NCI-H146 (cell line): ENCODE measurements at places on chromosomes 2 and 18.

DNA sequence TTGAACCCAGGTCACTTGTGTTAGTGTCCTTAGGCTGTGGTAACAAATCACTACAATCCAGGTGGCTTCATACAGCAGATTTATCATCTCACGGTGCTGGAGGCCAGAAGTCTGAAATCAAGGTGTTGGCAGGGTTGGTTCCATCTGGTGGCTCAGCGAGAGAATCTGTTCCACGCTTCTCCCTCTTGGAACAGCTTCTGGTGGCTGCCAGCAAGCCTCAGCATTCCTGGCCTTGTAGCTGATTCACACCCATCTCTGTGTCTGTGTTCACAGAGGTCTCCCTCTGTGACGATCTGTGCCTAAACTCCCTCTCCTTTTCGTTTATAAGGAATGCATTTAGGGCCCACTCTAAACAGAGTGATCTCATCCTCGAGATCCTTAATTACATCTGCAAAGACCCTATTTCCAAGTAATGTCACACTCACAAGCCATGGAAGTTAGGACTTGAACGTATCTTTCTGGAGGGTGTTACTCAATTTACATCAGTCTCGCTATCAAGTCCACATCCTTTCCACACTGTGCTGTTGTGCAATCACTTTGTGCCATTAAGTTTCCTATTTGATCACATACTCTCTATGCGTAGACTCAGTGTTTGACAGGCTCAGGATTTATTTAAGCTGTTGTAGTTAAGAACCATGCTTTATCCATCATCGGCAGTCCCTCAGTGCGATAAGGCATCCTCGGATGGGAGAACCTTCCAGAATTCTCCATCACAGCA is 164.4 kb downstream of the SOCS6 start:
- DNase-seq: no peak

- DNase-seq: no peak
These were observed 410.2 kb upstream of the CHST9 start for GRCh38 chr18:27595113-27595838.

GRCh38 chr2:238869293-238870124 is 21.6 kb downstream of the TWIST2 start:
- no peak for DNase-seq

GRCh38 chr2:100125626-100126025 is 16.8 kb downstream of the AFF3 start:
- DNase-seq: peak; percentile 47

DNA sequence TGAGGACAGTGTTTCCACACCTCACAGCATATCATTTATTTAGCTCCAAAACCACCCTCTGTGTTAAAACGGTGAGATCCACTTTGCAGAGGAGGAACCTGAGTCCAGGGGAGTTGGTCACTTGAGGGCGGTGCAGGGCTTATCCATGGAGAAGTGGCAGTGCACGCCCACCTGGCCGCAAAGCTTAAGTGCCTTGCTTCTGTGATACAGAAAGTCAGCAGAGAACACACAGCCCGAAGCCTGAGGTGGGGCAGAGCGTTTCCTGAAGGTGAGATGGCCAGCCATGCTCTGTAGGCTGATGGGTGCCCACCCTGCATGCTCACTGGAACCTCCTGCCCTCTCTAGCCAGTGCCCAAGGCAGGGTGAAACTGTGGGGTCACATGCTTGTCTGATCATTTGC is 87.3 kb downstream of the SH3RF3 start:
- DNase-seq: no peak

DNA sequence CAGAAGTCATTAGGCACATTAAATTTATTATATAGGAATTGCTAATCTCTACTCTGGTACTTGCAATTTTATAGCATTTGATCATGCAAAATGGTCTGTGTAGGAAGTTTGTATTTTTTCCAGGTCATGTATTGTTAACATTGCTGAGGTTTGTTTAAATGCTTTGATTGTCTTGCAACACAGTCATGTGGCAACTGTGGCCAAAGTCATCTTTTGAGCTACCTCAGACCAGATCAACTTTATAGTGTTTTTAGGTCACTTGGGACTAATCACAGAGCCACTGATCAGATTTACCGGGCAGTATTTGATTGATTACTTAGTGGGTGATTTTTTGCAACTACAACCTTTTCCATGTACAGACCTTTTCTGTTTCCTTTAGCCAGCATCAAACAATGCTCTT is 3.7 kb downstream of the SERPINB5 start:
- no peak for DNase-seq

DNA sequence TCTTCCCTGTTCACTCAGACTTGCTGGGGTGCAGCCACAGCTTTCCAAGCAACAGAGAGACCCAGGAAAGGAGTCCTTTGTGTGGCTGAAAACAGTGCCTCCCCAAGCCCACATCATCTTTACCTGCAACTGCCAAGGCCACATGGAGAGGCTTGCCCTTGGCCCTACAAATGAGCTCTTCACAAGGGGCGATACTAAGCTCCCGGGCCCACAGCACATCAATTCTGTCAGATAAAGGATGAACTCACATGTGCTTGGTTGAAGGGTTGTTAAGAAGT is 42.3 kb upstream of the SH3RF3 start:
- no peak for DNase-seq

DNA sequence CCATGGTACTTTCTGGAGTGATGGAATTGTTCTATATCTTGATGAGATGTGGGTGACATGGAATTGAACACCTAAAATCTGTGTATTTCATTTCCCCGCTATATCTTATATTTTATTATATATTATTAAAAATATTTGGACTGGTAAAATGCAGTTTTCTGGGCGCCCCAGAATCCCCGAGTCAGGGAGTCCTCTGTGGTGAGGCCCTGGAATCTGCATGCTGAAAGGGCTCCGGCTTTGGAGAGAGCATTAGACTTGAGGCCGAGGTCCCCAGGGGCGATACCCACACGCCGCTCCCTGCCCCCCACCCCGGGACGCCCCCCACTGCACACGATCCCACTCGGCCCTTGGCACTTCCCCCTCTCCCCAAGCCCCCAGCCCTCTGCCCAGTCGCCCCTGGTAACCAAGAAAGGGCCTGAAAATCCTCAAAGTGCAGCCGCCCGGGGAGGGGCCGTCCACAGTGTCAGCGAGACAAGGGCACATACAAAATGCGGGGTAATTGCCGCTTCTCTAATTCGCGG is 126.0 kb downstream of the ZFP36L2 start:
- no peak for DNase-seq

GRCh38 chr18:74040459-74041332 is 106.9 kb downstream of the FBXO15 start:
- peak; percentile 60 for DNase-seq

- no peak for DNase-seq
These were observed 129.3 kb downstream of the LNPK start for GRCh38 chr2:175872721-175873120.

- DNase-seq: peak; percentile 56
These were observed 348.4 kb upstream of the RAB12 start for GRCh38 chr18:8260827-8261226.

DNA sequence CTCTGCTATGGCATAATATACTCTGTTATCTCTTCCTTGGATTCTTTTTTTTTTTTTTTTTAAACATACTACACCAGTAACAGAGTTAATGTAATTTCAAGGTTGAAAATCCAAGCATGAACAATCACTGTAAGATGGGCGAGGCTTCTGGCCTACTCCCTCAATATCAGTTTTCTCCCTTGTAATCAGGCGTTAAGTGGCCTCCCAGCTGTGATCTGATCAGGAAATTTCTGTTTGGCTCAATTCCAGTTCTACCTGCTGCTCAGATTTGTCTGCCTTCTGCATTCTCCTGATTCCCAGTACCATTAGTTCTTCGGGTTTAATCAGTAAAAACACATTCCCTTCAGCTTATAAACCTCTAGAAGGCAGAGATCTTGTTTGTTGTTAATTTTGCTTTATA is 18.6 kb downstream of the PRKD3 start:
- peak; percentile 72 for DNase-seq

DNA sequence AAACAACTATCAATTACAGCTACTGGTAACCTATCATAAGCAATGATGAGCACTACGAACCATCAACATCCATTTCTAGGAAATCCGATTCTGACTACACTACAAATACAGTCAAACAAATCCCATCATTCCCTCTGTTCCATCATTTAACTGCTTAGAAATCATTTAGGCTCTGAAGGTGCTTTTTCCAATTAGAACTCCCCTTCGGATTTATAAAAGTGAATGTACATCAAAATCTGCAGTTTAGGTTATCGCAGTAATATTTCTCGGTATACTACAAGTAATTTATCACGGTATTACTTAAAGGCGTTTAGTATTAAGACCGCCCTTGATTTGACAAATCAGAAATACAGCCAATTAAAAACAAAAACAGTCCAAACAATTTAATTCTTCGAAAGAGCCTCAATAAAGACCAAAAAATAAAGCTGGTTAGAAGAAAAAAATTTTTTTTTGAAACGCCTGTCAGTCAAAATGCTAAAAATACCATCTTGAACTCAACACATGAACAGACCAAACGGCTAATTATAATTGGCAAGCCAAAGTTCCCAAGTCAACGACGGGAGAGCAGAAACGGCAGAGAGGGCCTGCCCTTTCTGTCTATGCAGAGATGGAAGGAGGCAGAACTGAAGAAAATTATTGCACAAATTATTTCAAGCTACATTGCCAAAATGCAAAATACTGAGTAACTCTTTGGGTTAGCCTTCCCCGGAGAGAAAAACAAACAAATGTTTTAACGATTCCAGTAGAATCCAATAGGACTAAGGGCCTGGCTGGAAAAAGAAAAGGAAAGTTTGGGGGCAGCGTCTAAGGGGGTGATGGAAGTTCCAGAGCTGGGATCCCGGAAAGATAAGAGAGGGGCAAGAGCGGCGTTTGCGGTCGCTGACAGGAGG is 1.2 kb downstream of the VPS54 start:
- DNase-seq: peak; percentile 42

DNA sequence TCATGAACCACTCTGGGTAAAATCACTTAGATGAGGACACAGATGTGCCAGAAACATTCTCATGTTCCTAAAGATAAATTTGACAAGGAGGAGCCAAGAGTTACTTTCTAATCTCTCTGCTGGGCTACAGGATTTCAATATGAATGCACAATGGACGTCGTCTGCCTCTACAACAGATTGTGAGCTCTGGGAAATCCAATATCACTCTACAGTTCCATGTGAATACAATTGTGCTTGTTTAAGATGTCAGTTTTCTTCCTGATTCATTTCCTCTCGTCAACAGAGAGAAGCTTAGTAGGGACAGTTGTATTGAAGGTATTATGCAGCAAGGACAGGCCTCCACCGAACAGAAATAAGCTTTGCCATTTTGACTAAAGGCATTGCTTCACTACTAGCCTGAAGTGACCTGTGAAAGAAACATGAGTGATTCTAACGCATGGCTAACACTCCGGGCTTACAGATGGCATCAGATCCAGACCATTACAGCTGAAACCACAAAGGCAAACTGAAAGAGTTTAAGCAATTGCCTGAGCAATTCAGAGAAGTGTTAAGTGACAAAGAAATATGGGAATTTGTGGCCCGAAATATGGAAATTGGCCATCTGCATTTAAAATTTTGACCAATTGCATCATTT is 1591.5 kb downstream of the LRP1B start:
- DNase-seq: no peak

GRCh38 chr2:196287523-196287922 is 116.1 kb upstream of the STK17B start:
- no peak for DNase-seq

- DNase-seq: no peak
These were observed 21.3 kb upstream of the CD28 start for GRCh38 chr2:203685081-203685621.

GRCh38 chr18:76429262-76430126 is 65.5 kb downstream of the ZNF516 start:
- DNase-seq: no peak

- no peak for DNase-seq
These were observed 246.7 kb downstream of the DLGAP1 start for GRCh38 chr18:4208366-4208765.

GRCh38 chr18:47899107-47899840 is 31.2 kb downstream of the SMAD2 start:
- DNase-seq: peak; percentile 64

DNA sequence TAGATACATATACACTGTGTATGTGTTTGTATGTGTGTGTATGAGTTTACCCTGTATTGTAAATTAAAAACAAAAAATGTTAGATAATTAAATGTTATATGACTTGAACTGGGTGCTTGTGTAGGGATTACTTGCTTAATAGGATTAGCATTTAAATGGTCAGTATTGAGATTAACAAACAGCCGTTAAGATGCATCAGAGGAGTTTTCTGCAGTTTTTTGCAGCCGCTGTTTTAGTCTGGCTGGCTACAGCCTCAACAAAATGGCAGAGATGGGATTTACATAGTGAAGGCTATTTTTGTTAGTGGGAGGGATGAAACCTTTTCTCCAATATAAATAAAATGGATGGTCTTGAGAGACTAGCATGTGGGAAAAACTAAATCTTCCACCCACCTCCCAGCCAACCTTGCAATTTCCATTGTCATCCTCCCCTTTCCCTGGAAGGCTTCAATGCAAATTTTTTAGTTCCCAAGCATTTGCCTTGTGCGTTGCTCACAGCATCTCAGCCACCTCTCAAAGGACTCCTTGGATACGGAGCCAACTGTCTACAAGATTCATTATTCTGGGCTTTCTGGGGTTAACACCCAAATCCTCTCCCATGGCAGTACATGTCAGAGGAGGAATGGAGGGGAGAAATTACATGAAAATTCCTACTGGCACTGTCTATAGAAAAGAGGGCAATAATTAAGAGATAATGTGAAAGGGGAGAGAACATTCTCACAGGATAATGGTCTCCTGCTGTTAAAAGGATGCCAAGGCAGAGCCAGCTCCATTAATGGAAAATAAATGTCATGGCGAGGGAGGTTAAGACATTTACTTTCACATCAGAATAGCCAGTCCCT is 351.9 kb downstream of the CDH2 start:
- peak; percentile 52 for DNase-seq

DNA sequence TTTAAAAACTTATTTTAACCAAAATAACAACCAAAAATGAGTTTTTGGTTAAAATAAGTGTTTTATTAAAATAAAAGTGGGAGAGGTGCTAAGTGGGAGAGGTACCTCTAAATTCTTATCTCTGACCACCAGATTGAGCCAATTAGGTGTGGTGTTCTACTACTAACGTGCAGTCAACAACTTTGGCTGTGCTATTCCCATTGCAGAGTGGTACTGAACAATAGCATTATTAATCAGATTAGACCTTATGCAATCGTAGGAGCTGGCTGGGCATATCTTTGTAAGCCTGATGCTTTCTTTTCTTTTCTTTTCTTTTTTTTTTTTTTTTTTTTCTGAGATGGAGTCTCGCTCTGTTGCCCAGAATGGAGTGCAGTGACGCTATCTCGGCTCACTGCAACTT is 38.9 kb downstream of the RAB27B start:
- no peak for DNase-seq

- DNase-seq: no peak
These were observed 6.6 kb downstream of the IL1RN start for GRCh38 chr2:113133704-113134598.
